NCI-H82 (cell line): ENCODE measurements at places on chromosomes 1 and 21.
A peak's percentile ranks its signal among the peaks of the same experiment; 100 is the strongest.

DNA sequence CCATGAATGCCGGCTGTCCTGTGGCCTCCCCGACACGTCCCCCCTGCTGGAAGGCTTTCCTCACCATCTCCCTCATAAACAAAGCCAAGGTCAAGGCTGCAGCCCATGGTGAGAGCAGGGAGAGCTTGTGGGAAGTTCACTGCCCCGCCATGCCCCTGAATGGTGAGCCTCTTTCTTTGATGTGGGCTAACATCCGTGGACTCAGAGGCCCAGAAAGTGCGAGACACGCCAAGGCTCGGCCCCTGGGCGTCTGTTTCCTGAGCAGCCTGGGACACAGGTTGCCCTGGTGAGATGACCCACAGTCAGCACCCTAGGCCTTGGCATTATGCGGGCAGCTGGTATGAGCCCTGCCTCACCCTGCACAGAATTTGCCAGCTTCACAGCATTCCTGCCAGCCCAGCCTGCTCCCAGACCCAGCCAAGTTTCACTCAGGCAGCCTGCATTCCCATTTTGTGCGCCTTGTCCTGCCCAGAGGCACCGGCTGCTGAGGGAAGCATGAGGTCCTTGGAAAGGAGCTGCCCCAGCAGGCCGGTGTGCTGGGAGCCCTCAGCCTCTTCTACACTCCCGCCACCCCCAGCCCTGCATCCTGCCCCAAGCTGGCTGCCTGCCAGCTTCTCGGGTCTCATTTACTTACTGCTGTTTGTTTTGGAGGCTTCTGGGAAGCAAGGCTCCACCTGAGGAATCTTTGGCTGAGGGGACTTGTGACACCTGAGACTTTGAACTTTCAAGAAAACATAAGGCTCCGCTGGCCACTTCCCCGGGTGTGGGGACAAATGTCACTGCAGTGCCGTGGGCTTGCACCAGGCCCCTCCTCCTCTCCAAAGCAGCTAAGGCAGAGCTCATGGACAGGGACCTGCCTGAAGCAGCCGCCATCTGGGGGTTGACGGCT is 31.9 kb downstream of the NEK2 start:
- peak; percentile 94 for DNase-seq

DNA sequence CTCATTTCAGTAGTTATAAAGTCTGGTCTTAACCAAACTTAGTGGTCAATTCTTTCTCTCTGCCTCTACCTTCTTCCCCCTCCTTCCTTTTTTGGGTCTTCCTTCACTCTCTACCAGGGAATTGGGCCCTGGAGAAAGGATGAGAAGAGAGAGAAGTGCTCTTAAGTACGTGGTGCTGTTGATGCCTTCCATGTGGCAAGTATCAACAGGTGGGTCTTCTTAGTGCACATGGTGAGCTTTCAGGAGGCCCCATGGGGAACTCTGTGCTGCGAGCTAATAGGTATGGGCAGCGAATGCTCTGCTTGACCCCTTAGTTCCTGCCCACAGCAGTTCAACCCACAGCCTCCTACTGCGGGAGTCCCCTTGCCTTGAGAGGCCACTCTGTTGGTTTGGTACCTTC is 39.4 kb upstream of the LMX1A start:
- DNase-seq: no peak

DNA sequence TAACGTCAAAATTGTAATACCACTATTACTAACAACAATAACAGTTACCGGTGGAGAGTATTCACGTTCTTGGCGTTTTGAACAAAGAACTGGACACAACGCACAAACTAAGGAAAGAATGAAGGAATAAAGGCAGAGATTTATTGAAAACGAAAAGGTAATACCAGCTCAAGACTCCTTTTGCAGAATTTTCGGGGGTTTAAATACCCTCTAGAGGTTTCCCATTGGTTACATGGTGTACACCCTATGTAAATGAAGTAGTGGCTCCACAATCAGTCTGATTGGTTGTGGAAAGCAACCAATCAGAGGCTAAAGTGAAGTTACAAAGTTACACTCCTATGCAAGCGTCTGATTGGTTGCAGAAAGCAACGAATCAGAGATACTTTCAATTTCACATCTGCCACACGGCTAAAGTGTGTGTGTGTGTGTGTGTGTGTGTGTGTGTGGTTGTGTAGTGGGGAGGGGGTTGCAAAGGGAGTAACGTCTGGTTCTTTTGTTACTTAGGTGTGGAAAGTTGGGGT is 1.1 kb upstream of the GTF2B start:
- peak; percentile 12 for DNase-seq

DNA sequence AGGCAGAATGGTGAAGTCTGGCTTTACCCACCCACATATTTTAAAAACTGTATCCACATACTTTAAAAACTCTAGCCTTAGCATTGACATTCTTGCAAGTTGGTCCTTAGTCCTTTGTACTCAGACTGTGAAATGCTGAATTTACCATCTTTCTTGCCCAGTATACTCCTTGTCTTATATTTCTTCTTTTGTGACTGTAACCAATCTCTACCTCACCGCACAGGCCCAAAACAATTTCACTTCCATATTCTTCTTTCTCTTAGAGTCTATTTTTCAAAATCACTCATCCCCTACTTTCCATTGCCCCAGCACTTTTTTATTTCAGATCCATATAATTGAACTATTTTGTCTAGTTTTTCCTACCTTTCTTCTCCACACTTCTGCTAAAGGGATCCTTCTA is 892.4 kb upstream of the B3GALT2 start:
- no peak for DNase-seq

DNA sequence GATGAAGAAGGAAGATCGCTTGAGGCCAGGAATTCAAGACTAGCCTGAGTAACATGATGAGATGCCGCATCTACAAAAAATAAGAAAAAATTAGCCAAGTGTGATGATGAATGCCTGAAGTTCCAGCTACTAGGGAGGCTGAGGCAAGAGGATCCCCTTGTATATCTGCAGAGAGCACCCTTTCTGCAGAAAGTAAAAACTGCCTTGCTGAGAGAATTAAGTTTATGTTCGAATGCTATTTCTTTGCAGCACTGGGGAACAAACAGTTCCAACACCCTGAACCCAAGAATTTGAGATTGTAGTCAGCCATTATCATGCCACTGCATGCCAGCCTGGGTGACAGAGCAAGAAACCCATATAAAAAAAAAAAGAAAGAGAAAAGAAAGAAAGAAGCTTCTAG is 20.6 kb upstream of the KCNT2 start:
- DNase-seq: no peak

GRCh38 chr1:204272505-204272904 is 58.7 kb upstream of the GOLT1A start:
- no peak for DNase-seq

DNA sequence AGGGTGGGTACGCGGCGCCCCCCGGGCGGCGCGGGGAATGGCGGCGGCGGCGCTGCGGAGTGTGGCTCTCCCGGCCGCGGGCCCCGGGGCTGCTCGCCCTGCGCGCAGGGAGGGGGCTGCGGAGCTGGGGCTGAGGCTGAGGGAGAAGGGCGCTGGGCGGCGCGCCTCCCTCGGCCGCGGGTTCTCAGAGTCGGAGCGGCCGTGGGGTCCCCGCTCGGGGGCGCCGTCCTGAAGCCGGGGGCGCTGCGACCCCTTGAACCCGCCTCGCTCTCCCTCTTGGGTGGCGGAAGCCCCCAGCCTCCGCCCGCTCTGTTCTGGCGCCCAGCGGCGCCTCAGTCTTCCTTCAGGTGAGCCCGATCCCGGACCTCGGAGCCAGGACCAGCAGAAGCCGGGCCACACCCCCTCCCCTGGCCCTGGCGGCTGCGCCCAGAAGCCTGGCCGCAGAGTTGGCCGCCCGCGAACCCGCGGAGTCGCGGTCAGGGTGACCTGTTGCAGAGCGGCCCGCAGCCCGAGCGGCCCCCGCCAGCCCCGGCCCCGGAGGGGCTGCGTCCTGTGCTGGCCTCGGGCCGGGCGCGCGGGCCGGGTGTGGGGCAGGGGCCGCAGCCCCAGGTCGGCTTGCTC is 532 bp downstream of the RALGPS2 start:
- peak; percentile 77 for DNase-seq

GRCh38 chr1:69700770-69701169 is 133.0 kb downstream of the LRRC7 start:
- DNase-seq: peak; percentile 42

DNA sequence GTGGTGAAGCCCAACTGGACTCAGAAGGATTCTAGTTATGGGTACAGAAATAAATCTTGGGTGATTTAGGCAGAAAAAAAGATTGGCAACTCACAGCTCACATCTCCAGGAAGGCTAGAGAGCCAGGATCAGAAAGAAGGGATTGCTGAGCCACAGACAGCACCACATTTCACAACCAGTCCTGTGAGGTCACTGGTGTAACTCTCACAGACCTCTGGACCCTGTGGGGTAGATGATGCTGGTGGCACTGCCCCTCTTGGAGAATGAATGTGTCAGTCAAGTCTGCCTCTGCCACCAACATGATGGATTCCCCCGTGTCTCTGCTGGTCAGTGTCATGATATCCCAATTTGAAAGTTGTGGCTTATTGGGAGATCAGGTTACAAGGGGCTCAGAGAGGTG is 70.9 kb upstream of the HMCN1 start:
- no peak for DNase-seq

- DNase-seq: no peak
Measured at GRCh38 chr1:17763417-17763816, 8.3 kb downstream of the ACTL8 start.

DNA sequence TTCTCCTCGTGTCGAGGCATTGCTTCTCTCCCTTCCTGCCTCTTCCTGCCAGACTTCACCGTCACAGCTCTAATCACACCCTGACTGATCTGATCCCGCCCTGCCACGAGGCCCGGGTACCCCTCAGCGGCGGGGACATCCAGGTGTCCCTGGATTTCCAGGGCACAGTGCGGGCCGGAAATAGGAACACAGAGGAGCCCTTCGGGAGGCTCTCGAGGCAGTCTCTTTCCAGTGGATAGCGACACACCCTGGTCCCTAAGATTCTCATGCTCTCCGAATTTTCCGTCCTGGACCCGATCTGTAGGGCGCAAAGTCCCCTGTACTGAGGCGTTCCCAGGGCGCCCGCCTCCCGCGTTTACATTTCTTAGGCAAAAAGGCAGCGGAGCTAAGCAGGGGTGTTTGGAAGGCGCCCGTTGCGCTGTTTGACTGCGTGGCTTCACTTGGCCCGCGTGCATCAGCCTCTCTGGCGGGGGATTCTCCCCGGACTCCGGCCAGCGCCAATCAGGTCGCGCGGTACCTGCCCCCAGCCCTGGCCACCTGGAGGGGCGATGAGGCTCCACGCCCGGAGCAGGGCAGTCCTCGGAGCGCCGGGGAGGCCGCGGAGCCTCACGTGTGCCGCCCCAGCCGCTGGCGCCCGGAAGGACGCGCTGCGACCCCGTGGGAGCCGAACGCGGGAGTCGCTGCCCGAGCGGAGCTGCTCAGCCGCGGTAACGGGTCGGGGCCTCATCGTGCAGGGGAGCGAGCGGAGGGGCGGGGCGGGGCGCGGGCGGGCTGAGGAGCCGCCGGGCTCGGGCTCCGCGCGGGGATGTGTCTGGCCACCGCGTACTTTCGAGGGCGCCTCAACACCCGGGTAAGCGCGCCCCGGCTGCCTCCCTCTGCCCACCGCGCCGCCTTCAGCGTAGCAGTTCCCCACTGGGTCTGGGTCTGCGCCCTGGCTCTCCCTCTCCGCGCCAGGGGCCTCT is at the start of gene FAM163A:
FAM163A (plus strand) TSS at position 575 of the 962 bp plus-strand sequence. CDS start 69,807 bp downstream, outside the sequence.
- peak; percentile 79 for DNase-seq

DNA sequence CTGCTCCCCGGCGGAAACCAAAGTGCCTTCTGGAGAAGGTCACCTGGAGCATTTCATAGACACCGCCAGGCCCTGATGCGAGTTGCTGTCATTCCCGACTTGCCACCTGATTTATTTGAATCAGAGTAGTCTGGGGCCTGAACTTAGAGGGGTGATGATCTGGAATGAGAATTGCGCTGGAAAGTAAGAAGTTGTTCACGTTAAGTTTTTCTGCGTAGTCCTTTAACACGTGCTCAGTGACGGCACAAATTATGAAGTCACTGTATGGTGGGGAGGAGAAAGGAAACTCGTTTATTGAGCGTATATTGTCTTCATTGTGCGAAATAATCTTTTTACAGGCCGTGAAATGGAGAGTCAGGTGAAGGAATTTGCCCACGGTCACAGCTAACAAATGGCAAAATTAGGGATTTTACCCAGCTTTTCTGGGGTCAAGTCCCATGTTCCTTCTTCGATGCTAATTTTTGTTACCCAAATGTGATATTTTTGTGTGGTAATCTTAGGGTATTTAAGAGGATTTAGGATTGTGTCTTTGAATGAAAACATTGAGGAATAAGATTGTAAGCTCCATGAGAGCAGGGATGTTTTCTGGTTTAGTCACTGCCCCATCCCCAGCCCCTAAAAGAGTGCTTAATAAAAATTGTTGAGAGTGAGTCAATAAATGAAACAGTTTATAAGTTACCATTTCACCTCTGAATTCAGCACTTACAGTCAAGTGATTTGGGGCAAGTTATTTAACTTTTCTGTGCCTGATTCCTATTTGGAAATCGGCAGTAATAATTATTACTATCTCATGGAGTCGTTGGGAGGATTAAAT is 46.4 kb upstream of the NBL1 start:
- peak; percentile 72 for DNase-seq

GRCh38 chr1:6770751-6771440 is 14.4 kb upstream of the CAMTA1 start:
- DNase-seq: no peak

- peak; percentile 13 for DNase-seq
Measured at GRCh38 chr1:17633654-17634053, 94.2 kb downstream of the ARHGEF10L start.

GRCh38 chr1:83101406-83101805 is 897.5 kb downstream of the TTLL7 start:
- DNase-seq: no peak

GRCh38 chr1:214970016-214970415 is 112.5 kb upstream of the KCNK2 start:
- DNase-seq: no peak

- no peak for DNase-seq
Measured at GRCh38 chr1:81550753-81551152, 250.0 kb upstream of the ADGRL2 start.

DNA sequence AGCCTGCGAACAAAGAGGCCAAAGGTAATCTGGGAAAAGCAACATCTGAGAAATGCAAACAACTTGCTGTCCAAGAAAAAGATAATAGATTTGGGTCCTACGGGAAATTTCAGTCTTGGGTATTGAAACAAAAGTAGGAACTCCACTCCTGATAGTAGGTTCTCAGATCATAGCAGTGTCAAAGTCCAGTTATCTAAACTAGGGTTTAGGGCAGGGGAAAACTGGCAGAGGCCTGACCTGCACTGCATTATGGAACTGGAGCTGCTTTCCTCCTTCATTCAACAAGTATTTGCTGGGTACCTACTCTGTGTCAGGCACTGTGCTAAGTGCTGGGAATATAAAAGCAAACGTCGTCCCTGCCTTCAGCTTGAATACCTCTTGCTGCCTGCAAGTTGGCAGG is 60.7 kb upstream of the NGF start:
- no peak for DNase-seq
